ENCODE measurements at places on chromosomes 5 and 9.

GRCh38 chr5:58013542-58014258 lies 446.2 kb downstream of the PLK2 start:
- DNase-seq = no peak

DNA sequence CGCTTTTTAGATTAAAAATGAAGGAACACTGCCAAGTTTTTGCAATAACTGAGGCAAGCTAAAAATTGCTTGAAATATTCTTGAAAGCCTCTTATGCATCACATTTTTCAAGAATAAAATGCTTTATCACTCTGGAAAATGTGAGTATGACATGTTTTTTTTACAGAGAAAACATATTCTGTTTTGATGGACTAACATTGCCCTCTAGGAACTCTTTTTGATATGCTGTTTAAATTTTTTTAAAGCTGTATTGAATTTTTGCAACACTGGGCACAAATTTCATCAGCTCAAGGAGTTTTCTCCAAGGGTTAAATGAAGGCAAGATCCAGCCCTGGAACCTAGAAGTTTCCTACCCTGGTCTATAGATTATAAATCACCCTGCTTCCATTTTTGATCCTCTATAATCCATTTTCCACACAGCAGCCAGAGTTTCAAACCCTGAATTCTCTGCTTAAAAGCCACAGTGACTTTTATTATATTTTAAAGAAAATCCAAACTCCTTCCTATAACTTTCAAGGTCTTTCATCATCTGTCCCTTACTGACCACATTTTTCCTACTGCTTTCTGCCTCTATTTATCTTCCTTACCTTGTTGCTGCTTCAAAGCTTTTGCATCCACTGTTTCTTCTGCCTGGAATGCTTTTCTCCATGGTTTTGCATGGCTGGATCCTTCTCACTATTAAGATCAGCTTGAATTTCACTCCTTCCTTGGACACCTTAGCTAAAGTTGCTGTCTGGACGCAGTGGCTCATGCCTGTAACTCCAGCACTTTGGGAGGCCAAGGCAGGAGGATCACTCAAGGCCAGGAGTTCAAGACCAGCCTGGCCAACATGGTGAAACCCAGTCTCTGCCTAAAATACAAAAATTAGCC lies 60.9 kb downstream of the IL31RA start:
- DNase-seq = no peak

DNA sequence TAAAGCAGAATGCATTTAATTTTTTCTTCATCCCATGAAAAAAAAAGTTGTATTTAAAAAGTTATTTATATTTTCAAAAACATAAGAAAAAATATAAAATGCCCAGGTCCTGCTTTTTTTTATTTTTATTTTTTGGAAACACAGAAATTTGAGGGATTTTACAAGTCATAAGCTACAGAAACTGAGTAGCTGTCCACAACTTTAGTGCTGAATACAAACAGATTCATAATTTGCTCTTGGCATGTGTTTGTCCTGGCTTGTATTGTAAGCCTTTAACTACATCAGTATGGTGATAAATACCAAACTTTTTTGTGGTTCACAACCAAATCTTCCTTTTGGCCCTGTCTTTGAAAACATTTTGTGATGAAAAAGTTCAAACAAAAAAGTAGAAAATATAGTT lies 7.5 kb upstream of the PLCXD3 start:
- DNase-seq = no peak

DNA sequence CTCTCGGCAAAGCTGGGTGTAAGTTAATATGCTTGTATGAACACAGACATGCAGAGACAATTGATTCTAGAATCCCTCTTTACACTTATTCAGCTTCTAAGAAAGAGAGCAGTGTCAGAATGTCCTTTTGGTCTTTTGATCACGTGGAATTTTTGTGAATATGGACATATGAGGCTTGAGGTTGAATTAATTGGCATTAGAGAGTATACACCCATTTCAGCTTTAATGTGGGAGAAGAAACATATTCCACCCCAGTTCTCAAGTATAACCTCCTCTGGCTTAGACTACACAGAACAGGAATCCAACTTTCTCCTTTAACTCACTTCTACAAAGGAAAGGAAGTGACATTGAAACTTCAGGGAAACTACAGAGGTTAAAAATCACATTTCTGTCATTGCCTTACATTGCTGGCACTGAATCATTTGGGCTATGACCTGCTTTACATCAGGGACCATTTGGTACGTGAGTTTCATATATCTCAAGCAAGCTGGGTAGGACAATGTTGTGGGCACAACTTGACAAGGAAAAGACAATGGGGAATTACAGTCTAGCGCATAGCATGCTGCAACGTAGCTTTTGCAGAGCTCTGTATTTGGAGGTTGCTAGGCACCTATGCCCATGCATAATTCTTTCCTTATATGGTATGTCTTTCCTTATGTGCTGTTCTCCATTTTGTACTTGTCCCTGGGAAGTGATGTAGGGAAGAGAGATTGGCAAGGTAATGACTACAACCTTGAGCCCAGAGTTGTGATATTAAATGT lies 19.5 kb downstream of the DAB2 start:
- DNase-seq = no peak

DNA sequence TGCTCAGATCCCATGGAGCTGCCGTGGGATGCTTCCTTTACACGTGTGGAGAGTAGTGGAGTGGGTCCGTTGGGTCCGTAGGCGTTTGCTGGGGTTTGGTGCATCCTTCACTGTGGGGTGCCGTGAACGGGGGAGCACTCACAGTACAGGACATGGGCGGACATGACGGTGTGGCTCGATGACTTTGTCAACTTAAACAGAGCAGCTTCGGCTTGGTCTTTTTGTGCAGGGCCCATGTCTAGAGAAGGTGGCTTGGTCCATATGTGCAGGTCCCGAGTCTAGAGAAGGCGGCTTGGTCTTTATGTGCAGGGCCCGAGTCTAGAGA lies 26.4 kb upstream of the EXOC3 start:
- no peak for DNase-seq

DNA sequence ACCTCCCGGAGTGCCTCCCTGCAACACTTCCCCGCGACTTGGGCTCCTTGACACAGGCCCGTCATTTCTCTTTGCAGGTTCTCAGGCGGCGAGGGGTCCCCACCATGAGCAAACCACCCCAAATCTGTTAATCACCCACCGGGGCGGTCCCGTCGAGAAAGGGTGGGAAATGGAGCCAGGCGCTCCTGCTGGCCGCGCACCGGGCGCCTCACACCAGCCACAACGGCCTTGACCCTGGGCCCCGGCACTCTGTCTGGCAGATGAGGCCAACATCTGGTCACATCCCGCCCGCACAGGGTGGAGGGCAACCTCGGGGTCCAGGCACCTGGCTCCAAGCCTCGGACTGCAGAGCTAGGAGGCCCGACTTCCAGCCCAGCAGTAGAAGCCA lies 776 bp upstream of the TERT start:
- no peak for DNase-seq

DNA sequence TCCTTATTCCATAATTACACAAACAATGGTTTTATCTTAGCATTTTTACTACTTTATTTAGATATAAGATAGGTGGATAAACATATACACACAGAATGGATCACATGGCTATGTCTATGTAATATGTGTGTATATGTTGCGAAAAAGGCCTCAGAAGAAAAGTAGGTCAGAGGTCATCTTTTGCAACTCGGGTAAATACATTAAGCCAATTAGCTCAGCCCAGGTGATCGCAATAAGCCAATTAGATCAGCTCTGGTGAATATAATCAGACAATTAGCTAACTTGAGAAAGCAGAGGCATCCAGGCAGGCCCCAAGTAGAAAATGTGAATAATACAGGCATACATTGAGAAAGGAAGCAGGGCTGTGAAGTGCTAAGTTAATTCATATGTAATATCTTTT lies 24.3 kb downstream of the SLCO4C1 start:
- no peak for DNase-seq

- no peak for DNase-seq
Measured at GRCh38 chr5:38899936-38900335, 54.1 kb downstream of the OSMR start.

GRCh38 chr5:36237751-36238150 lies 4.0 kb downstream of the NADK2 start:
- DNase-seq = no peak

DNA sequence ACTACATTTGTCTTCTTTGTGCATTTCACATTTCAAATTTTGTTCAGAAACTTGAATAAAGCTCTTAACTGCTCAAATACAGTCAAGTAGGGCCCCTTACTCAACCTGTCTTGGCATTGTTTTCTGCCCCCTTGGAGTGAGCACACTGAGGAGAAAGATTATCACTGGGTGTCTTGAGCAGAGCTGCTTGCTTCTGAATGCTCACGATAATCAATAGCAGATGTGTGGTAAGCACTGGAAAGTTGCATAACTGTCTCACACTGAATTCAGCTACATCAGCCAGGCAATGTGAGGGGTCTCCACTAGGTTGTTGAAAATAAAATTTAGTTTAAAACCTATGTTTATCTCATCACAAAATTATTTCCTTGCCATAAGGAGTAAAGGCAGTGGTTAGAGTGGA lies 7.8 kb upstream of the TNFAIP8 start:
- no peak for DNase-seq

- no peak for DNase-seq
Measured at GRCh38 chr9:134437403-134438194, 111.3 kb downstream of the RXRA start.

DNA sequence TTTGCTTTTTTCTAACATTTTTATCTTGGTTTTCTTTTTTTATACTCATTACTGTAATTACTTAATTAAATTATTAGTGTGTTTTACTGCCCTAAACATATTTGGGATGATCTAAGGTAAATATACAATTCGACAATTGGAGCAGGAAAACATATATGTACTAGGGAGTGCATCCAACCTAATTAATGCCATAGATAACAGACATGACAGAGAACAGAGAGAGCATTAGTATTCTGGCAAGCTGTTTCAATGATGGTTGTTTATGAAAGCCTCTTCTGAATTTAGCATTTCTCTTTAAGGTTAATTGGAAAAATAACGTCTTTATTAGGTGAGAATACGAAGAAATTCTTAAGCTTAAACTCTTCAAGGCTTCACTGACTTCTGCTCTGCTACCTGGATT lies 300.1 kb upstream of the PRR16 start:
- DNase-seq = no peak

- no peak for DNase-seq
Measured at GRCh38 chr5:160271396-160271795, 41.0 kb downstream of the CCNJL start.

GRCh38 chr5:19751326-19751725 lies 236.7 kb downstream of the CDH18 start:
- DNase-seq = no peak

GRCh38 chr5:66870708-66871107 lies 274.5 kb downstream of the MAST4 start:
- no peak for DNase-seq

GRCh38 chr9:113199683-113200329 lies 21.3 kb downstream of the FKBP15 start:
- no peak for DNase-seq

GRCh38 chr5:122691931-122692330 lies 82.9 kb upstream of the SNX2 start:
- no peak for DNase-seq

GRCh38 chr5:106875591-106876297 lies 795.0 kb downstream of the EFNA5 start:
- no peak for DNase-seq

DNA sequence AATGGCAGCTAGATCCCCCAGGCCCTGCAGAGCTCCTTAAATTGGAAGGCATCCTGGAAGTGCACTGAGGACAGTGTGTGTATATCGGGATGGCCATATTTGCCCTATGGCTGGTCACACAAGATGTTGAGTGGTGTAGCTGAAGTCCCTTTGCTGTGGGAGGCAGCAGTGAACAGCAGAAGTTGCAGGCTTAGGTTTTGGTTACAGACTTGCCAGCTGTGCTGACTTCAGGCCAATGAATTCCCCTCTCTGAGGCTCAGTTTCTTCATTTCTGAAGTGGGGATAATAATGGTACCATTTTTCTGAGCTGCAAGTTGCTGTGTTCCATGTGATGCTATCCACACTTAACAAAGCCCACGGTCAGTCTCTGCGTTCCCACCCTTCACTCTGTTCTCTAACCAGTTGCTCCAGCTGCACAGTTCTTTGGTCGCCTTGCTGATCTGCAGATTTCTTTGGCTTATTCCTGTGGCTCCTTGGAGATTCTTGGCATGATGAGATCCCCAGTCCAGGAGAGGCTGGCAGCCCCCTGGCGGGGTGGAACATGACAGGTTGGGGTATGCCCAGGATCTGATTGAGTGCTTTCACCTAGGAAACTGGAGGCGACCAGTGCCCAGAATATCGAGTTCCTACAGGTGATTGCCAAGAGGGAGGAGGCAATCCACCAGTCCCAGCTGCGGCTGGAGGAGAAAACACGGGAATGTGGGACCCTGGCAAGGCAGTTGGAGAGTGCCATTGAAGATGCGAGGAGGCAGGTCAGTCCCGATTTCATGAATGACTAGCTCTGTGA lies 6.5 kb upstream of the GLE1 start:
- no peak for DNase-seq

DNA sequence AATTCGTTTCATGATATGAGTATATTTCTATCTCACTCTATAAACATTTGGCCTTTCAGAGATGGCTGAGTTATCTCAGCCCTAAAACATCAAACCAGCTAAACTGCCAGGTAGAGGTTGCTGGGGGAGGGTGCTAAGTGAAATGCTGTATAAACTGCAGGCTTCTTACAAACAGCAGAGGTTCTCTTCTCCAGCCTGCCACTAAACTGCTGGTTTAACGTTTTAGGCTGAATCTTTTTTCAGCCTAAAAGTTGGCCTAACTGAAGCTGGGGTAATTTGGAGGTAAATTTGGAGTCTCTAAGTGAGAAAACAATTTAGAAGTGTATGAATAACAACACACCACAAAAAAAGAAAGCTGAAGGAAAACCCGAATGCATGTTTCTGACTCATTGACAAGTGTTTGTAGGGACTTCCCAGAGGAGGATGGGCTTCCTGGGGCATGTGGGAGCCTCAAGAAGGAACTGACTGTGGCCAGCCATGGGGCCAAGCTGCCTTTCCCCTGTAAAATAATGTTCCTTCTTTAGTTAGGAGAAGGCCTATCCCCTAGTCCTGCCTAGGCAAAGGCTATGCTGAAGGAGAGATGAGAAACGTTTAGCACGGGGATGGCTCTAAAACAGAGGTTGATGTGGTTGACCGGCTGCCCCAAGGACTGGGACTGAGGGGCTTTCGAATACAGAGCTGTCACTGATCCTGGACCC lies 44.3 kb downstream of the SLC28A3 start:
- DNase-seq = peak; percentile 72

Measured in CD4-positive, alpha-beta T cell treated with Interleukin-4 for 4 hours (primary cell).